ENCODE measurements at places on chromosomes 12 and 14.

- DNase-seq, result peak; percentile 13
Measured at GRCh38 chr12:131910302-131911027, 16.0 kb downstream of the ULK1 start.

GRCh38 chr12:15863984-15864383 is 18.2 kb upstream of the STRAP start:
- no peak for DNase-seq

DNA sequence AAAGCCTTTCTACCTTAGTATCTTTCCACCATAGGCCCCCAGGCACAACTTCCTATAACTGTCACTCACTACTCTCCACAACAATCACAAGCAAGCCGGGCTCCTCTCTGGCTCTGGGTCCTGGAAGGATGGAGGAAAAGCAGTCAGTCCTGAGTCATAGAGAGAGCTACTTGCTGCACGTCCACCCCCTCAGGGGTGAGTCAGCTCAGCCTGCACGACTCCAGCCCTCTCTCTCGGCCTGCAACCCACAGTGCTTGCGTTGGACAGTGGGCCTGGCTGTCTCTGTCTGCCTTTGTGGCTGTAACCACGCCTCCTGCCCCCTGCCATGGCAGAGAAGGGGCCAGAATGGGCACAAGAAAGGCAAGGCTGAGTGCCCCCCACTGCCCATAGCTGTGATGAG is 154.1 kb upstream of the FKBP4 start:
- DNase-seq, result peak; percentile 82

- DNase-seq, result peak; percentile 47
Measured at GRCh38 chr12:13146336-13146938, 43.0 kb upstream of the GSG1 start.

DNA sequence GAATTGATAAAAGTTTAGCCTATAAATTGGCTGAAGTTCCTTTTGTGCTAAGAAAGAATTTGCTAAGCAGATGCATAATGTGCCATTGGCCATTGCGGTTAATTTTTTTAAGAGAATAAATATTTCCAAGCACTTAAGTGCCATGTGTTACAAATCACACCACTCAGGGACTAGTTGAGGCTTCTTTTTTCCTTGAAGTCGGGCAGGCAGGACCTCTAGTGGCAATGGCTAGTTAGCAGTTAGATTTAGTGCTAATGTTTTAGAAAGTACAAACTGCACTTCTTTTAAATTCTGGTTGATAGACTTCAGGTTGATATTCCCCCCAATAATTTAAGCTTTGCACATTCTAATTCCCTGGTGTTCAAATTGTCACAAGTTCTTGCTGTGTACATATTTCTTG is 294.3 kb downstream of the APAF1 start:
- DNase-seq, result no peak

GRCh38 chr12:59444932-59445331 is 150.9 kb upstream of the SLC16A7 start:
- DNase-seq, result no peak

GRCh38 chr12:78387721-78388120 is 476.9 kb upstream of the SYT1 start:
- DNase-seq, result no peak

DNA sequence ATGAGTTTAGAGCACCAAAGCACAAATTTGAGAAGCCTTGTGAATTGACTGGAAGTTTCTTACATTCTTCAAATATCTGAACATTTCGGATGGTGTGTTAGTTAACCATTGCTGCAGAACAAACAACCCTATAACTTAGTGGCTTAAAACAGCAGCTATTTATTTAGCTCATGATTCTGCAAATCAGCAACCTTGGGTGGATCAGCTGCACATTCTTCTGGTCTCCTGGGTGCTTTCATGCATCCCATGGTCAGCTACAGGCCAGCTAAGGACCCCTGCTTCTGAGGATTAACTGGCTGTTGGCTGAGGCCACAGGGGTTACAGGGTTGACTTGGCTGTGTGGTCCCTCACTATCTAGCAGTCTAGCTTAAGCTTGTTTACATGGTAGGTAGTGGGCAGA is 114.0 kb upstream of the HIF1A start:
- no peak for DNase-seq

All from left cardiac atrium (tissue), 4 donors.